ENCODE measurements at places on chromosomes 5 and 9.

DNA sequence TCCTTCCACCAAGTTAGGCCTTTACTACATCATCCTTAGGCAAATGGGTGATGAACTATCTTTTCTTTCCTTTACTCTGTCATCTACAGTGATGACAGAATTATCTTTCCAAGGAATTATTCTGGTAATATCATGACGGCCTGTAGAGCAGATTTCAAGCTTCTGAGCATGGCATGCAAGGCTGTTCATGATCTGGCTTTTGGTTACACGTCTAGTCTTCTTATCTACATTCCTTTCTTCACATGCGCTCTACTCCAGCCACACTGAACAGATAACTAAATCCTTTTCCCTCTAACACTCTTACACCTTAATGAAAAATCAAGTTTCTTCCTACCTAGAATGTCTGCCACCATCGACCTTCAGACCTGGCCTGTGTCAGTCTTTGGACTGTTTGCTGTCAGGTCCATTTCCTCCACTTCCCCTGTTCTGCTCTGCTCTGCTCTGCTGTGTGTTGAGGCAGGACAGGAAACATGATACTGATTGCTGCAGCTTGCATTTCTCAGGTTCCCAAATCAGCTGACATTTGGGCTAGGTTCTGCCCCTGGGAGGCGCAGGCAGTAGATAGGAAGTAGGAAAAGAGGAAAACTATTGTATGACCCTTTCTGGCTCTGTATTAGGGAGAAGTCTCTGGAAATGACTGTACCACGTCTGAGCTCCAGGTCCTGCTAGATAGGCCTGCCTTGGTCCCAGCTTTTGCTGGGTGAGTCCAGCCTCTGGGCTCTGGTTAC, 4.2 kb downstream of the SCGB3A2 start:
- no peak for DNase-seq

- DNase-seq: no peak
These were observed 12.4 kb downstream of the IPPK start for GRCh38 chr9:92657296-92658094.

GRCh38 chr5:122187426-122187825, 58.1 kb downstream of the ZNF474 start:
- DNase-seq: no peak

DNA sequence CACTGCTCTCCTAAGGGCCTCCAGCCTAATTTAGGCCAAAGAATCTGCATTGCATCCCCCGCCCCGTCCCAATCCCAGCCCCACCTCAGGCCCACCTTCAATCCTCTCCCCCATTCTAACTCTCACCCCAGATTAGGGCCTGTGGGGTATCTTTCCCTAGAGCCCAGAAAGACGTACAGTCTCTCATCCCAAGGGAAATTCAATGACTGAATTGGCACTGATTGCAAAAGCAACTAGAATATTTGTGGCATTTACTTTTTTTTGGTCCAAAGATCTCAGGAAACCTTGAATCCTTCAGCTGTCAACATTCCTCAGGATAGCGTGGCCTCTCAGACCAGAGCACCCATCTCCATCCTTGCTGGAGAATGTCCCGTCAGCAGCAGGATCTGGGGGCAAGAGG, 30.6 kb downstream of the TRMO start:
- DNase-seq: no peak

- no peak for DNase-seq
These were observed 139.8 kb downstream of the GAS1 start for GRCh38 chr9:86807367-86807976.

DNA sequence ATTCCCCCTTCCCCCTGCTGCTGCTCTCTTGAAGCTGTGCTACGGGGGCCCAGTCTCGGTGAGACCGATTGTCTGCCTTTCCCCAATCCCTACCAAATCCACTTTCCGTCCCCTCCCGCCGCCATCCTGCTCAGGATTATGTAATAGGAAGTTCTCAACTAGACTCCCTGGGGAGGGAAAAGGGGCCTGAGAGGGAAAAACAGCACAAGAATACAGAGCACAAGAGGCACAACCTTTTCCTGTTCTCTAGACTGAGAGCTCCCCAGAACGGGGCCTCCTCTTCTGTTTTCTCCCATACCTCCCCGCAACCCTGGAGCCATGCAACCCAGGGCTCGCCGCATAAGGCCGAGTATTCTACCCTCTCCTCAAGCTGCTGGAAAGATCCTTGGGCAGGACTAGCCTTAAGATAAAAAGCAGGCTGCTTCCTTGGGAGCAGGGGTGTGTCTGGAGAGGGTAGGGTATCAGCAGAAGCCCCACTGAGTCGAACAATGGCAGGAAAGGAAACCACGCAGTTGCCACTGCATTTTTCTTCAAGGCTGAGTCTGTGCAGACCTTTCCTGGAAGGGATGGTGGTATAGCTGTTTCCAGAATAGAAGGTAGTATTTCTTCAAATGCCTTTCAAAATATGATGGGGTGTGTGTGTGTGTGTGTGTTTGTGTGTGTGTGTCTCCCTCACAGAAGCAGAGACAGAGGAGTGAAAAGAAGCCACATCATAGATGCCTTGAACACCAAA, 12.9 kb downstream of the MYORG start:
- DNase-seq: no peak

DNA sequence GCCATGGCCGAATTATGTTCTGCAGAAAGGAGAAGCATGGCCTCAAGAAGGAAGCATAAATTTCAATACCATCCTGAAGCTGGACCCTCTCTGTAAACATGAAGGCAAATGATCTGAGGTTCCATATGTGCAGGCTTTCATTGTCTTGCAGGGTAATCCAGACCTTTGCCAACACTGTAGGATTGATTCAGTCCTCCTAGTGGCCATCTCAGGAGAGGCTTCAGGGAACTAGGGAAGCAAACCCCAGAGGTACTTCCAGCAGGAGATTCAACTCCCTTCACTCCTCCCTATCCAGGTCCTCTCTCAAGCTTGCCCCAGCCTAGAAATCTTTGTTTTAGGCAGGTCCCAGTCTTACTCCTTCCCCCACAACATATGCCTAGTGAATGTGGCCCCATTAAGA, 99.3 kb upstream of the HCN1 start:
- DNase-seq: no peak

DNA sequence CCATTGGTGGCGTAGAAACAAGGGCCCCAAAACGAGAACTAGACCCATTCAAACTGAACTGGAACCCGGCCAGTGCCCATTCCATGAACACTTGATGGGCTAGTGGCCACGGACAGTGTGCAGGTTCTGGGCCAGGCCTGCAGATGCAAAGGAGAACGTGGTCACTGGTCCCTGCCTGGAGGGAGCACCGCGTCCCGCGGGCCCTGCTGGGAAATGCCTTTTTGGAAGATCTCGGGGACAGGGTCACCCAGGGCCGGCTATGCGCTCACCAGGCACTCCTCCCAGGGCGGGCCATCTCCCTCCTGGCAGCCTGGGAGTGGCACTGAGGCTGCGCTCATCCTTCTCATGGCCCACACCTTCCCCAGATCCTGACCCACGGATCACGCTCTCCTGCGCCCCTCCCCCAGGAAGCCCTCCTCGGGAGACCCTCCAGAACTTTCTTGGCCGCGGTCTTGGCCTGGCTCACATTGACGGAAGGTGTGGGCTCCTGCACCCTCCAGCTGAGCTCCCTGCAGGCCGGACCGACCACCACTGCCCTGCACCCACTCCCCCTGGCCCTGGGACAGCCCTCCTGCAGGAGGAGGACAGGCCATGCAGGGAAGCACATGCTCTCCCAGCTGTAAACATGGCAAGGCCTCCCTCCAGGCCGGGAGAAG, 2.8 kb upstream of the DIPK1B start:
- no peak for DNase-seq

DNA sequence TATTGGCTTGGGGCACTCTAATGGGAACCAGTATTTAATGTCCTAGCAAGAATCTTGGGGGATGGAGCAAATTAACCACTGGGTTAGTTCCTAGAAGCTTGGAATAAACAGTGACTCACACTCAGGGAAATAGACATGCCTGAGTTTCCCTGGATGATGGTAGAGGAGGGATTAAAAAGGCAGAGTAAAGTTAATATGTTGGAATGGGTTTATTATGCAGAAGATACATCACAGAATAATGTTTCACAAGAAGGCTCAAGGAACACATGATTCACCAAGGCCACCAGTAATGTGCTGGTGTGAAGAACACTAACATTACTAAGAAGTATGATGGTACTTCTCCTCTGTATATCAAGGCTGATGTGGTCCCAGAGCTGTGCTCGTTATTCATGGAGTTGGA, 752.9 kb upstream of the SEMA6A start:
- DNase-seq: no peak

DNA sequence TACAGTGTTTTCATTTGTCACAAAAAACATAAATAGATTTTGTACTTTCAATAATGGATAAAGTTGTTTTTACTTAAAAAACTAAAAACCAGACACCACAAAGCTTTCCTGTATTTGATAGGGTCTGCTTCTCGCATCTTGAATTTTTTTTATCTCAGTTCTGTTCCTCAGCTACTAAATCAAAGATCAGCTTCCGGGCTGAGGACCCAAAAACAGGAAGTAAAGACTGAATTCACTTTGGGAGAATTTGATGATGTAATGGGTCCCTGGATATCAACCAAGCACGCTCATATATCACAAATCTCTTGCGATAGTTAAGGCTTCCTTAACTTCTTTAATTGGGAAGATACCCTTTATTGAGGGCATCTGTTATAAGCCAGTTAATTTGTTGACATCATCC, 24.1 kb downstream of the ITK start:
- peak; percentile 16 for DNase-seq

GRCh38 chr5:8749556-8749955, 796.3 kb downstream of the SEMA5A start:
- DNase-seq: no peak

DNA sequence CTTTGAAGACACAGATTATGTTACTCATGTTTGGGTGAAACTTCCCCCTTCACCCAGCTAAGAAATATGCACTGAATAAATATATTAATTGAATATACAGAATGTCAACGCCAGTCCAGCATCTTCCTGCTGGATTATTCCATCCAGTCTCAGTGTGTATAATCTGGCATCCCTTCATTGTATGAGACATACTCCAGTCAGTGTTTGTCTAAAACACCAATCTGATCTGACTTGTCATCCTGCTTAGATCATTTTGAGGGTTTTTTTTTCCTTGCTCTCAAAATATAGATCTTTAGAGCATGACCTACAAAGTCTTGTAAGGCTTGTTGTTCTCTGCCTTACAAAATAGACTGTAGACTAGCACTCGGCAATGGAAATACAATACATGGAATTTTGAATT, 195.1 kb downstream of the SMARCA2 start:
- no peak for DNase-seq

DNA sequence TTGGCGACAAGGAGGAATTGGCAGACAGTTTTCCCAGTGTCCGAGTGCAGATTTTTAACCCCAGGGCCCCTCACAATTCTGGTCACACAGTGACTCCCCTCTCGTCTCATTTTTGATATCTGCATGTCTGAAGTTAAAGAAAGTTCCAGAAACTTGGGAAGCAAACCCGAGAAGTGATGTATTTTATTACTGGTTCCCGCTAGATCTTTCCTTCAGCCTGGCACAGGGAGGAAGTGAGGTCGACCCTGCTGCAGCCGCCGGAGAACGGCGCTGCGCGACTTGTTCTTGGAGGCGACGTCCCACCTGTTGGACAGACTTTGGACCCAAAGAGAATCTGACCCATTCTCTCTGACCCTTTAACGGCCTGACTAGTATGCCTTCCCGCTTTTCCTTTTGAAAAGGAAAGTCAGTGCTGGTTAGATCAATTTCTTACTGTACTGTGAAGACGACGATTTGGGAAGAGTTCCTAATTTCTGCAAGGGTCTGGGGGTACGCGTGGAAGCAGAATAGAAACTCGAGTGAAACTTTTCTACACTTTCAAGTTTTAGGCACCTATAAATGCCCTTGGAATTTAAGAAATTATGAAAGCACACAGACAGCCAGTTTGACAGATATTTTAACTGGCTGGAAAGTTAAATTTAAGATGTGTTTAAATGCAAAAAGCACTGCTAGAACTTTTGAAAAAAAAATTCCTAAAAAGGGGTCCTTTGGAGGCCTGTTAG, 744 bp downstream of the OTULIN start:
- no peak for DNase-seq
